ENCODE measurements at places on chromosomes 2 and 18. TPM values are rescaled to one million over a fixed set of nuclear protein-coding genes. Genes with fewer than 3 reads are reported as not detected.
A peak's percentile ranks its signal among the peaks of the same experiment; 100 is the strongest.

Gene FKBP7
- 7.0 TPM for total RNA-seq

Gene SCN3A
- total RNA-seq = not detected

GRCh38 chr2:104825124-104825865 lies 28.6 kb upstream of the POU3F3 start:
- DNase-seq = no peak

DNA sequence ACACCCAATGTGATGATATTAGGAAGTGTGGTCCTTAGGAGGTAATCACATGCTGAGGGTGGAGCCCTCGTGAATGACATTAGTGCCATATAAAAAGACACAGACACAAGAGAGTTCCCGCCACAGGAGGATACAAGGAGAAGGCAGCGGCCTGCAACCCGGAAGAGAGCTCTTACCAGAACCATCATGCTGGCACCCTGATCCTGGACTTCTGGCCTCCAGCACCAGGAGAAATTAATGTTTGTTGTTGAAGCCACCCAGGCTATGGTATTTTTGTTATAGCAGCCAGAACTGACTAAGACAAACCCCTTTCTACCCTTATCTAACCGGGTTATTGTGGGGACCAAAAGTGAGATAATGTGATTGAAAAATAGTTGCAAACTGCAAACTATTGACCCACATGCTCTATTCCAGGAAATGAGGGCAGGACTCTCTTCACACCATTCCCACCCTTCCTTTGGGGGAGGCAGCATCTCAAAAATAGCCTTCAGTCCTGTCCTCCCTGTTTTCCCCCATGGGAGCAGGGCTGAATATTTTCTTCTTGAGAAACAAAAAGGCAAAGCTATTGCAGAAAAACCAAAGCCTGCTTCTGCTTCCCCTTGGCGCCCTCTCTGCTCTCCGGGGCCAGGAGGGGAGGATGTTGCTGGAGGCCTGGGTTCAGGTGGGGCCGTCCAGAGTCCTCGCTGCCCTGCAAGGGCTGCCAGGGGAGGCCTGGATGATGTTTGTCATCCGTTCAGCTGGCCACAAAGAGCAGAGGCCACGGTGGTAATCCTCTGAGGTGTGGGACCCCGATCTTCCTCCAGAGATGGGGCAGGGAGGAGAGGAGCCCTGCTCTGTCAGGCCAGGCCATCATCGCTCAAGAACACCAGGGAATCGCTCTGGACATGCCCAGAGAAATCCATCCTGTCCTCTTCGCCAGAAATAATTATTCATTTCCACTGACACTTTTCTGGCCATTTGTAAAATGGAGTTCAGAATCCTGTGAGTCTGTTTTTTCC lies 73.8 kb upstream of the HAAO start:
- no peak for DNase-seq

- DNase-seq = no peak
Observed at GRCh38 chr2:231360401-231360800, 35.1 kb upstream of the B3GNT7 start.

GRCh38 chr2:225040856-225041206 lies 1.4 kb downstream of the DOCK10 start:
- DNase-seq = no peak

Gene M1AP
- total RNA-seq = 4.8 TPM

GRCh38 chr2:50746526-50746925 lies 285.4 kb downstream of the NRXN1 start:
- peak; percentile 64 for DNase-seq

DNA sequence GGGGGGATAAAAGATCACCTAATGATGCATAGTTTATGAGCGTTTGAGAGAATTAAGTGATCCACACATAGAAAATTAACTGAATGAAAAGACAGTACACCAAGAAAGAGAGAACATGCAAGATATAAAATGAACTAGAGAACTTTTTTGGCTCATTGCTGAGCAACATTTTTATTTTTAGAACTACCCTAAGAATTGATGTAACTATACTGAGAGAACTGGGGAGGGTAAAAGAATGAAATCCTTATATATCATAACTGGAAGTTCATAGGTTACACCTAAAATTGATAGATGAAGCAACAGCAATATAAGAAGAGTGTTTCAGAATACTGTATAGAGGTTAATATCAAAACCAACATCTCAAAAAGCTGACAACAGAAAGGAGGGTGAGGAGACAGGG lies 55.6 kb downstream of the USP34 start:
- DNase-seq = no peak

- no peak for DNase-seq
Observed at GRCh38 chr18:62347089-62347506, 22.0 kb downstream of the TNFRSF11A start.

DNA sequence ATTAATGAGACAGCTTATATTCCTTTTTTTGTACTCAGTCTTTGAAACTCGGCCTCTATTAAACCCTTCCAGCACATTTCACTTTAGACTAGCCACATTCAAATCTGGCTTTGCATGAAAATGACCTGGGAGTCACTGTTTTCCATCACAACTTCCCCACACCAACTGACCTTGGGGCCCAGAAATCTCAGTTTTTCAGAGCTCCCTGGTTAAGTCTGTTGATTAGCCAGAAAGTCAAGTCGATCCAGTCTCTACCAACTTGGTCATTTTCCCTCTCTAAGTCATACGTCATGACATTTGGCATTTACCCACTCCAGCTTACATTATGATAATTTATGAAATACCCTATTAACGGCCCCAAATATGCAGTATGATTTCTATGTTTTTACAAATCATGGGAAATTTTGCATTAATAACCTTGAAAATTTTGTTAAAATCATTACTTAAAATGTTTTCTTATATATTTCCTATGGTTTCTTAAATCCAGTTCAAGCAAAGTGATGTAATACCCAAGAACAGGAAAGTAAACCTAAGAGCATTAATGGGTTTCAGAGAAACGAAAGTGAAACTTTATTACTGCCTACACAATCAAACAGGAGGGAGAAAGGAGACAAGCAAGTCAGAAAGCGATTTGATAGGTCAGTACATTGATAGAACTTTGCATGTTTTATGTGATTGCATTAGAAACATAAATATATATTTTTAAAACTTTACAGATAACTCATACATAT lies 77.1 kb downstream of the SPATS2L start:
- no peak for DNase-seq

DNA sequence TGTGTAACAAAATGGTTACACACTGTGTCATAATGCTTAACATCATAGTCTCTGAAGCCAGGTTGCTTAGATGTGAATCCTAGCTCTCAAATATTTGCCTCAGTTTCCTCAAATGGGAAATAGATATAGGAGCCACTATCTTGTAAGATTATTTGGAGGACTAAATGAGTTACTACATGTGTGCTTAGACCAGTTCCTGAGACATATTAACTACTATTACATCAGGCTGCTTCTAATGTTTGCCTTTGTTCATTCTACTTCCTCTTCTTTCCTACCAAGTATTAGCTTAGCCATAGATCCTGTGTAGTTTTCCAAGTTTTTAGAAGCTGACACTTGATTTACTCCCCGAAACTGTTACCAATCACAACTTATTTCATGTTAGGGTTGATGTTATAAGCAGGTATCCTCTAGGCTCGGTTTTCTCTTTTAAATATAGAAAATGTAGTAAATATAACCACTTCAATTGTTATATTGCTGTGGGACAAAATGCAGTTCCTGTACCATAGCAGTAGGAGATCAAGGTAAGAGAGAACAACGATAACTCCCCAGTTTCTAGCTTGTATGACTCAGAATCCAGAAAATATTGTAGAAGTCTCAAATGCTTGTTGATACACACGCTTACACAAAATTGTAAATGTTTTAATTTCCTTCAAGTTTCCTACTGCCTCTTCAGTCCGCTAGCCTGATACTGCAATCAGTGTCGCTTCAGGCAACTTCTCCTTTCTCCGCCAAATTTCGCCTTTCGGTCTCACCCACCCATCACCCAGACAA lies 751 bp upstream of the DNAJC10 start:
- DNase-seq = no peak

DNA sequence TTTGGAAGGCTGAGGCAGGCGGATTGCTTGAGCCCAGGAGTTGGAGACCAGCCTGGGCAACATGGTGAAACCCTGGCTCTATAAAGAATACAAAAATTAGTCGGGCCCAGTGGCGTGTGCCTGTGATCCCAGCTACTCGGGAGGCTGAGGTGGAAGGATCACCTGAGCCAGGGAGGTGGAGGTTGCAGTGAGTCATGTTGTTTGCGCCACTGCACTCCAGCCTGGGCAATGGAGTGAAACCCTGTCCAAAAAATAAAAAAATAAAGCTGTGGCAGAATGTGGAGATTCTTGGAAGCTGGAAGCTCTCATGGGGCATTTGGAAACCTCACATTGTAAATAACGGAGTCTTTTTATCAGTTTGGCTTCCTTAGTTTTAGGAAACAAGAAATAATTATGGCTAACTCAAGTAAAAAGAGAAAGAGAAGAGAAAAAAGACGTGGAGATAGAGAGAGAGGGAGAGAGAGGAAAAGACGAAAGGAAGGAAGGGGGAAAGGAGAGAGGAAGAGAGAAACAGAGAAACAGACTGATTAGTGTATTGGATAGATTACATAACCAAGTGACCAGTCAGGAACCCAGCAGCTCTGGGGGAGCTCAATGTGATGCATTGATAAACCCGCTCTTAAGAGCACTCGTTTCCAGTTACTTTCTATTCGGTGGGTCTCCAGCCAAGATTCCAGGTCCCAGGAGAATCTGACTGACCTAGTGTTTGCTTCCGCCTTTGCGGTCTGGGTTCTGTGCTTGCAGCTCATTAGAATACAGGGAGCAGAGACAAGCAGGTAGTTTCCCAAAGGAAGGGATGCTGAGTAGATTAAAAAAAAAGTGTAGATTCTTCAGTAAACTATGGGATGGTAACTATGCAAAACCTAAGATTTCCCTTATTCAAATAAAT lies 1.1 kb upstream of the SPAST start:
- no peak for DNase-seq

- DNase-seq = no peak
Observed at GRCh38 chr2:168583064-168583709, 127.1 kb downstream of the CERS6 start.

DNA sequence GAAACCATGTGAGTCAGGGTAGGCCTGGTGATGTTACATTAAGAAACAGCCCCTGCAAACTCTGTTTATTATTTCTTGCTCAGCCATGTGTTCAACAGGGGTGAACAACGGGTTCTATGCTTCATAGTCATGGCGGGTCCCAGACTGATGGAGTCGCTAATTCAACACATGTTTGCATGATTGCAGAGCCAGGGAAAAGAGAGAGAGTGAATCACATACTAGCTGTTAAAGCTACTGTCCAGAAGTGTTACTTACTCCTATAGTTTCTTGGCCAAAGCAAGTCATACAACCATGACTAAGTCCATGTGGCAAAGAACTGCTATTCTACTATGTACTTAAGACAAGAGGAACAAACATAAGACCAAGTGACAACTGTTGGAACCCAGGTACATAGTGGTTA lies 241.2 kb upstream of the SKOR2 start:
- no peak for DNase-seq

Gene SGPP2
- total RNA-seq = not detected

Gene WNT10A
- not detected for total RNA-seq

DNA sequence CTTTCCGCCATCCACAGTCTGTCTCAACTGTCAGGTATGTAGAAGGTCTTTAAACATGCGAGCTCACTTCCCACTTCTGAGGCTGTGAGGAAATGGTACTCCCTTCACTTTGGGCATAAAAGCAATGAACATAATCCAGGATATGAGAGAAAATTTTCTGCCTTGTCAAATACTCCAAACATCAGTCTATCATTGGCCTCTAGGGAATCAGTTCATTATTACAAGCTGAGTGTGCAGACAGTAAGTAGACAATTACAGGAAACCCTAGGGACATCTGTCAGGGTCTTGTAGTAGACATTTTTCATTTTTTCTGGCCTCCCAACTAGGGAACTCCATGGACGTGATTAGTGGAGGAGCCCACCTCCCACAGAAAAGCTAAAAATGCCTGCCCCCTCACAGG lies 13.6 kb upstream of the APCDD1 start:
- no peak for DNase-seq

Gene ITPRIPL1
- 16.1 TPM for total RNA-seq

DNA sequence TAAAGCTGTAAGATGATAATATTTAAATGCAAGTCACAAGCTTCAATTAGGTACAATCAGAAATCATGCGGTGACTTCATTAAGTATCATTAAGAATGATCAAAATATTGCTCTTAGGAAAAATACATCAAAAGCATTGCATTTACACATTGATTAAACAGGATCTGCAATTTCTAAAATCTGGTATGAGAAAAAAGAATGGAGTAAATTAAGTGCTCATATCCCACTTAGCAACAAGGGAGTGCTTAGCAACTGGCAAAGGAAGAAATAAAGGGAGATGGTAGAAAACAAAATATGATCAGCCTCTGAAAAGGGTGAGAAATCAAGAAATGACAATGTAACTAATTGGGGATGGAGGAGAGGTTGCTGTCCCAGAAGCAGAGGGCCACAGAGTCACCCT lies 1918.2 kb upstream of the PIK3C3 start:
- DNase-seq = no peak

- no peak for DNase-seq
Observed at GRCh38 chr2:185978634-185979407, 240.2 kb downstream of the FSIP2 start.

- DNase-seq = peak; percentile 39
Observed at GRCh38 chr2:98903767-98904485, 32.1 kb downstream of the CRACDL start.

- no peak for DNase-seq
Observed at GRCh38 chr18:64893349-64893748, 744.5 kb upstream of the LINC00305 start.

GRCh38 chr2:8628179-8628865 lies 53.5 kb upstream of the ID2 start:
- DNase-seq = no peak

- no peak for DNase-seq
Observed at GRCh38 chr18:48227206-48227605, 182.0 kb downstream of the ZBTB7C start.

Gene SPATA3
- not detected for total RNA-seq

DNA sequence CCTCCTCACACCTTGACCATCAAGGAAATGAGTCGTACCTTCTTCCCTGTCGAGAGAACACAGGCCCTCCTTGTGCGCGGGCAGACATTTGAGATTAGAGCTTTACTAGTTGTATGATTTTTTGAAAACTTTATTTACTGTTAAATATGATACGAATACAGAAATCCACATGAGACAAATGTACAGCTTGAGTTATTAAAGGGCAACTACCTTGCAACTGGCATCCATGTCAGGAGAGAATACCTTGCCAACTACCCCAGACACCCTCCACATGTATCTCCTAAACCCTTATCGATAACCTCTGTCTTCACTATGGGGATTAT lies 28.3 kb downstream of the KLHL23 start:
- DNase-seq = no peak

DNA sequence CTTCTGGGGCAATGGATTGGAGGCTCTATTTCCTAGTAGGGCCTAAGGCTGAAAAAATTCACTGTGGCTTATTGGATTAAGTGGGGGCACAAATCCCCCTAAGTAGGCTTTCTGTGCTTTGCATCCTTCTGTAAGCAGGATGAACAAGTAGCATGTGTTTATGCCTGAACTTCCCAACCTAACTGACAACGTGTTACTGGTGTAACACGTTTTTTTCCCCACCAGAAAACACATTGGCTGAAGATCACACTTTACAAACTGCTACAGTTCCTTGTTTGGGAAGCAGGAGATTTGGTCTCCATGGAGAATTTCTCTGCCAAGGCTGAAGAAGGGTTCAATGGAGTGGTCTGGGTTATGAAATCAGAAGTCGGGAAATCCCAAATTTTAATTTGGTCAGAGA lies 7.2 kb upstream of the ITGA6 start:
- DNase-seq = no peak

- DNase-seq = no peak
Observed at GRCh38 chr2:108069515-108070310, 83.4 kb downstream of the SLC5A7 start.

Measured in H1 (cell line).